T-helper 1 cell (primary cell): ENCODE measurements at places on chromosomes 12 and 14.

DNA sequence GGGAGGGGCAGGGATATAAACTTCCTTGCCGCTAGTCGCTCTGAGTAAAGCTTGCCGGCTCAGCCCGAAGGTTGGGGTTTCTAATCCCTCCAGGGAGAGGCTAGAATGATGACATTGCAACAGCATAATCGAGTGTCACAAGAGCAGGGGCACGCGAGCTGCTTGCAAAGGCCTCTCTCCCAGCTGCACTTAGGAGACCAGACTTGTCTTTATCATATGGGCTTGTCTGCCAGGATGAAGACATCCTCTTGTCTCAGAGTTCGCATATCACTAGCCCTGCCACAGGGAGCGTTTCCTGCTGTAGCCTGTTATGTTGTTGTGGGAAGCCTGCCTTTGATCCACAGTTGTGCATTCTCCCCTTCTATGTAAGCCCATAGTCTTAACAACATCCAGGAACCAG is 180.0 kb downstream of the ESR2 start:
- DNase-seq = no peak

- no peak for DNase-seq
Observed at GRCh38 chr12:118734266-118734665, 247.1 kb upstream of the SRRM4 start.

GRCh38 chr12:82473111-82473754 is 114.9 kb downstream of the METTL25 start:
- DNase-seq = no peak

DNA sequence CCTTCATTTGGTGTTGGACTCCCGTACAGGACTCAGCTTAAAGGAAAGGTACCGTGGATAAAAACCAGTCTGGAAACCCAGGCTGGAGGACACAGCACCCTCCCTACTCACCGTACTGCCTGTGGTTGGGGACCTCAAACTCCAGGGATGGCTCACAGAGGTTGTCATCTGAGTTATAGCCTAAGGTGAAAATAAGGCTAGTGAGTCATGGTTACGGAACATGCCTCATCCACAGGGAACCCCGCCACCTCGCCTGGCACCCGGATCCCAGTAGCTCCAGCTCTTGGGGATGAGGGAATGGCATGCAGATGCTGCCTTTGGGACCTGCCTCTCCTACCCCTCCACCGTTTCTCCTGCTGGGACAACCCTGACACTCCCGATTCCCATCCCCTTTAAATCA is 36.8 kb upstream of the GPR68 start:
- DNase-seq = no peak

GRCh38 chr12:69052613-69053408 is 119.8 kb upstream of the CPM start:
- no peak for DNase-seq
